ENCODE measurements at places on chromosomes 3 and 15. TPM values are rescaled to one million over a fixed set of nuclear protein-coding genes. Genes with fewer than 3 reads are reported as not detected.

The ROPN1B gene
- not detected for total RNA-seq

The SNTN gene
- not detected for total RNA-seq

GRCh38 chr15:58487724-58488120 lies 55.9 kb downstream of the LIPC start:
- no peak for DNase-seq

DNA sequence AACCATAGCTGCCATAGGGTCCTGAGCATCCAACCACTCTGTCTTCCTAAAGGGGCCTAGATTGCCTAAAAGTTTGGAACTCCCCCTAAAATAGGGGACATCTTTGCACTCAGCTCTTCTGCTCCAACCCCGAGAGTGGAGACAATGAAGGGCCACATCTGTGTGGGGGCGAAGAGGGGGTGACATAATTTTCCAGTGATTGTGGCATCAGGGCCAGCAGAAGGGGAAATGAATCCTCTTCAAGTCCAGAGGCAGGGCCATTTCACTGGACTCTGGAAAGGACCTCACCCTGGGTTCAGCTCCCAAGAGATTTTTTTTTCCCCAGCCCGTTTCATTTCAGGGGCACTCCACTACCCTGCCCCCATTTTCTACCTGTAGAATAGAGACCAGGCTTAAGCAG lies 4.6 kb upstream of the ANKRD63 start:
- DNase-seq, result no peak

- no peak for DNase-seq
Observed at GRCh38 chr3:189787191-189787590, 156.0 kb downstream of the TP63 start.

- DNase-seq, result no peak
Observed at GRCh38 chr3:89216016-89216739, 108.8 kb downstream of the EPHA3 start.

Data from K562 (cell line).